Thyroid gland (tissue), 4 donors: ENCODE measurements at places on chromosomes 13 and 19.

DNA sequence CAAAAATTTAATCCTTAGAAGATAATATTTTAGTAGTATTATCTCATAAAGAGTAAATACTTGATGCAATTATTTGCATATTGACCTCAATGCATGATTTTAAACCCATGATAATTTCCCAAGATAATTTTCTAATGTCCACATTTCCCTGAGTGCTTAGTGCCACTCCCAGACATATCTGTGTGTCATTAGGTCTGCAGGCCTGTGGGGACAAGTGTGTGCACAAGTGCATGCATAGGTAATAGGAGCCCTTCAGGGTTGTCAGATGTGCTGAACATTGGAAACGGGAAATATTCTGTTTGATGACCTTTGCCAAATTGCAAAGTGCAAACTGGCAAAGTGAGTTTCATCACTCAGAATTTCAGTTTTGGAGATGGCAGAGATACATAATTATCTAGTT, 369.9 kb downstream of the KLF5 start:
- DNase-seq: no peak

DNA sequence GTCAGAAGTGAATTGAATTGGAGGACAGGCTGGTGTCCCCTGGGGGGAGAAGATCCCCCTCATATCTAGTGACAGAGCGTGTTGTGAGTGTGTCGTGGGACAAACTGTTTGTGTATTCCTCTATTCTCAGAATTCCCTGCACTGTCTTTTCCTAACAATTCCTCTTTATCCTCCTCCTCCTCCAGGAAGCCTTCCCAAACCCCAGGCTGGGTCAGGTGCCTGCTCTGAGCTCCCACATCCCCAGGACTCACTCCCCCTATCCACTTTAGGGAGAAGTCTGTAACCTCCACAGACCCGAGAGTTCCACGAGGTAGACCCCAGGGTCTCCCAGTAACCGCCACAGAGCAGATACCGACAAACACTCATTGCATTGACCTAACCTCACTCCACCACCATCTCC, 15.1 kb upstream of the BICRA start:
- no peak for DNase-seq

- DNase-seq: no peak
Measured at GRCh38 chr13:33312150-33312860, 26.8 kb upstream of the STARD13 start.

GRCh38 chr13:28545583-28546333, 50.8 kb upstream of the FLT1 start:
- no peak for DNase-seq

DNA sequence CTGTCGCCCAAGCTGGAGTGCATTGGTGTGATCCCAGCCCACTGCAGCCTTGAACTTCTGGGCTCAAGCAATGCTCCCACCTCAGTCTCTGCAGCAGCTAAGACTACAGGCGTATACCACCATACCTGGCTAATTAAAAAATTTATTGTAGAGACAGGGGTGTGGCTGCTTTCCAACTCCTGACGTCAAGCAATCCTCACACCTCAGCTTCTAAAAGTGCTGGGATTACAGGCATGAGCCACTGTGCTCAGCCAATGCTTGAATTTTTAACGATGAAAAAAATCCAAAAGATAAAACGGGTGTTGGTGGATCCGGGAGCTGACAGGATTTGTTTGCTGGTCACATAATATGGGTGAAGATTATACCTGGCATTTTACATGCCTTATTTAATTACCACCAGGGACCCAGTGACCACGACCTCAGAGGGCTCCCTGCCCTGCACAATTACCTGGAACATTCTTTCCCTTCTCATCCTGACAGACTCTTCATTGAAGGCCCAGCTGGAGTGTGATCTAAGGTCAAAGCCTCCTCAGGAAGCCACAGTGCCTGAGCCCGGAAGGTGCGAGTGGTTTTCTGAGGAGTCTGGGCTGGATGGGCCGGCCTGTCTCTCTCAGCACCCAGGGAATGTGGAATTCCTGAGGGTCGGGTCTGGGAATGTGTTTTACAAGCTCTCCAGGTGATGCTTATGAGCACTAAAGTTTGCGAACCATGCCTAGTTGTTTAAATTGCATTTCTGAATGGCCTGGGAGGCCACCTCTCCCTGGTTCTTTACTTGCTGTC, 193.3 kb downstream of the USP12 start:
- DNase-seq: peak; percentile 16

DNA sequence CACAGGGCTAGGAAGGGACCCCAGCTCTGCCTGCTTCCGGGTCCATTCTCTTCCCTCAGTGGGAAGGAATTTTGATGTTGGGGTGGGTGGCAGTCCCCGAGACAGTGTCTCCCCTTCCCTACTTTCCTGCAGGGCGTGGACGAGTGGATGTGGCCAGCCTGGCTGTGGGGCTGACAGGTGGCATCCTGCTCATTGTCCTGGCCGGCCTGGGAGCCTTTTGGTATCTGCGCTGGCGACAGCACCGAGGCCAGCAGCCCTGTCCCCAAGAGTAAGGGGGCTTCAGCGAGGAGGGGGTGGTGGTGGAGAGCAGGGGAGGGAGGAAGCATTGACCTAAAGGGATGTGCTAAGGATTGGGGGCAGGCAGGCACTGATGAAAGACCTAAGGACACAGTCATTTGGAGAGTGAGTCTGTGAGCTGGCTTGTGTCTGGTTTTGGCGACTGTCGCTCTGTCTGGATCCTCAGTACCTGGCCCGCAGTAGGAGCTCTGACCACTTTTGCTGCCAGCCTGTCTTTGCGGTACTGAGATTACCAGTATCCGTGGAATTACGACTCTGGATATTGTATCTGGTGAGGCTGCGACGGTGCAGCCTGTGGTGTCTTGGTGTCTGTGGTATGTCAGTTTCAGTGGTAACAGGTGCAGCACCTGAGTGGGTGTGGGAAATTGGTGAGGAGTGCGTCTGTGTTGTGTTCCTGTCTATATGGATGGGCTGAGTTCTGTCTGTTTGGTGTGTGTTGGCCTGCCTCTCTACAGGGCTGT, 2.4 kb upstream of the PRR12 start:
- DNase-seq: no peak

- DNase-seq: no peak
Measured at GRCh38 chr19:10858204-10858828, 10.1 kb downstream of the C19orf38 start.
